ENCODE measurements at places on chromosomes 3 and 15. TPM values are rescaled to one million over a fixed set of nuclear protein-coding genes. Genes with fewer than 3 reads are reported as not detected.
A peak's percentile ranks its signal among the peaks of the same experiment; 100 is the strongest.

GRCh38 chr3:151117047-151117446 lies 31.6 kb downstream of the MED12L start:
- no peak for DNase-seq

DNA sequence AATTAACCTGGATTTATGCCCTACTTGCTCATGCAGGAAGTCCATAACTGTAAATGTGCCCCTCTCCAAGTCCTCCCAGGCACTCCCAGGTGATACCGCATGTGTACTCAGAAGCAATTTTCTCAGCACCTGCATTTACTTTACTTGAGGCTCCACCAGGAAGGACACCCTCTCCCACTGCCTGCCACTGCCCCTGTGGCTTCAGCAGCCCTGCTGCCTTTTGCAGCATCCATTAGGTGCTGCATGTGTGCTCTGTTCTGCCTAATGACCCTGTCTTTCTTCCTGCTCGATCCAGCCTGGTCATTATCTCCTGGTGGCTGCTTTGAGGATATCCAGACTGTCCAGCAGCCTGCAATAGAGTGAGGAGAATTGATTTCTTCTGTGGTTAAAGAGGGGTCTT lies 107.6 kb upstream of the SEMA6D start:
- DNase-seq = no peak

DNA sequence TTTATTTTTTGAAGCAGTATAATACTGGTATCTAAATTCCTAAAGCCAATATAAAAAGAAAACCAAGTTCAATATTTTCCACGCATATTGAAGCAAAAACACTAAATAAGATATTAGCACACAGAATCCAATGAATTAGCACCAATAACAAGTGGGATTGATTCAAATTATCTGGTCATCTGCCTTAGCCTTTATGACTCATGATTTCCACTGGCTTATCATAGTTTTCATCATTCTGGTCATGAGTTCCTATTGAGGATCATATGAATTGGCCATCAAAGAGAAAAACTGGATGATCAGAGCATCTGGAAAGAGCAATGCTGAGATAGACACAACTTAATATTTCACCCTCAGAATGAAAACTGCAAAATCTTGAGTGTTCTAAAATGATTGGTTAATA lies 809.9 kb downstream of the MCTP2 start:
- no peak for DNase-seq

DNA sequence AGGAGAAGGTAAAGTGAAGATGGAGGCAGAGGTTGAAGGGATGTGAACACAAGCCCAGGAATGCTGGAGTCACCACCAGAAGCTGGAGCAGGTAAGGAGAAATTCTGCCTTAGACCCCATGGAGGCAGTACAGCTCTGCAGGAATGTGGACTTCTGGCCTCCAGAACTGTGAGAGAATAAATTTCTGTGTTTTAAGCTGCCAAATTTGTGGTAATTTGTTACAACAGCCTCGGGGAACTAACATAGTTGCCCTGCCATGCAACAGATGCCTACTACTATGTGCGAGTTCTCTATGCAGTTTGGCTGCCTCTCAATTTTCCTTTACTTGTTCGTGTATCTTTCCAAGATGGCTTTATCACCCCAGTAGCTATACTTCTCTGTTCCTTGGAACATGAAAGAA lies 394.1 kb downstream of the TUSC7 start:
- no peak for DNase-seq

DNA sequence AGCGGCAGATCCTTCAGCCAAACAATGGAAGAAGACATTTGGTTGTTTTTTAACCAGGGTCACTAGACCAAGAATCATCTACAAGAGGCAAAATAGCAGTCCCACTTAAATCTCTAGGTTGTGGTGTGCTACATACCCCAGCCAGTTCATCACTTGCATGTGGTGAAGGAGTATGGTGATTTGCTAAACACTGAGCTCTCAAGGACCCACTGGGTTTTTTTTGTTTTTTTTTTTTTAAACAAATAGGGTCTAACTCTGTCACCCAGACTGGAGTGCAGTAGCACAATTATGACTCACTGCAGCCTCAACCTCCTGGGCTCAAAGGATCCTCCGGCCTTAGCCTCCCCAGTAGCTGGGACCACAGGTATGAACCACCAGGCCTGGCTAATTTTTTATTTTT lies 508.0 kb downstream of the FOXP1 start:
- DNase-seq = no peak

- DNase-seq = no peak
These were observed 31.9 kb downstream of the TRAK1 start for GRCh38 chr3:42123012-42123581.

DNA sequence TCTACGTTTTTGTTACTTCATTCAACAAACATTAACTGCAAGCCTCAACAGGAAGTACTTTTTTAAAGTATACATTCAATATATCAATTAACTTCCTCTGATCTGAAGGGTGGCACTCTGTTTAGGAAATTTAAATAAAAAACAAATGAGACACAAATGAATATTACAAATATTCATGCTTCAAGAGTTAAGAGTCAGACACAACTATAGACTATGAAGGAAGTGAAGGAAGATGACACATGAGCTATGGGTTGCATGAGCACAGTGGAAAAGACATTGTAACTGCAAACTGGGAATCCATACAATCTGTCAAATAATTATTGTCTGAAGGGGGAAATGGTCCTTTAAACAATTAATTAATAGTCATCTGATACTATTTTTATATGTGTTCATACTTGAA lies 26.8 kb upstream of the ALCAM start:
- no peak for DNase-seq

GRCh38 chr3:67192466-67192865 lies 194.4 kb downstream of the KBTBD8 start:
- DNase-seq = no peak

- DNase-seq = no peak
These were observed 44.8 kb upstream of the RAF1 start for GRCh38 chr3:12708584-12709192.

- no peak for DNase-seq
These were observed 231.5 kb downstream of the ALCAM start for GRCh38 chr3:105598042-105598796.

DNA sequence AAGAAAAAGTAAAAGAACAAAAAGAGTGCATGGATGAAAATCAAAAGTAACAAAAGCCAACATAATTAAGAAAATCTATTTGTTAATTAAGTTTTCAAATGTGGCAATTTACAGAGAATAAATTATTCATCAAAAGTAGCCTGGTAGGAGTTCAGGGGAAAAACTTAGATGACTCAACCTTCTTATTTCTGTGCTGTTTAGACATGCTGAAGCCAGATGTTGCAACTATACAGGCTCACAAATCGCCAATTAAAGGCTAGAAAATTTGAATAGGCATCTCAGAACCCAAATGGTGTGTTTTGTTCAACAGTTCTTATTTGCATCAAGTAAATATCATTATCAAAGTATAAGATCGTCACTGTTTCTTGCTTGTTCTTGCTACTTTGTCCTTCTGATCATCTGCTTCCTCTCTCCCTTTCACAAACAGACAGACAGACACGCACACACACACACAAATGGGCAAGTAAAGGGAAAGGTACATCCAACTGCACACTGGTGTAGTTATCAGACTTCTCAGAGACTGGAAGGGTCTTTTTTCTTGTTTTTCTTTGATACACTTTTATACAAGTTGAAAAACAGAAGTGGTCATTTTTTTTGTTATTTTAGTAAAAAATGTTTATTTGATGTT lies 572.2 kb downstream of the MECOM start:
- DNase-seq = no peak

- DNase-seq = peak; percentile 66
These were observed 348.6 kb downstream of the PLCL2 start for GRCh38 chr3:17233398-17233800.

DNA sequence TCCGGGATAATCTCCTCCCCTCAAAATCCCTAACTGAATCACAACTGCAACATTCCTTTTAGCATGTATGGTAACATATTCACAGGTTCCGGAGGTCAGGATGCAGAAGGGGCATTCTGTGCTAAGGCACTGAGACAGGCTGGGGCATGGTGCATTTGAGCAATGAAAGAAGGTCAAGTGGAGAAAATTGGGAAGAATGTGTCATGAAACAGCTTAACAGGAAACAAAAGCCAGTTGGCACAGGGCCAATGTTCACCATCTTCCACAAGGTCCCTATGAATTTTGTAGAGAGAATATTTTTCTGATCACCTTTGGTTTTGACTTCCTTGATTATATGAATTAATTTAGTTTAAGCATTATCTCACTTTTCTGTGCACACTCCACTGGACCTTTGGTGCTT lies 587.7 kb upstream of the NR2F2 start:
- DNase-seq = no peak

DNA sequence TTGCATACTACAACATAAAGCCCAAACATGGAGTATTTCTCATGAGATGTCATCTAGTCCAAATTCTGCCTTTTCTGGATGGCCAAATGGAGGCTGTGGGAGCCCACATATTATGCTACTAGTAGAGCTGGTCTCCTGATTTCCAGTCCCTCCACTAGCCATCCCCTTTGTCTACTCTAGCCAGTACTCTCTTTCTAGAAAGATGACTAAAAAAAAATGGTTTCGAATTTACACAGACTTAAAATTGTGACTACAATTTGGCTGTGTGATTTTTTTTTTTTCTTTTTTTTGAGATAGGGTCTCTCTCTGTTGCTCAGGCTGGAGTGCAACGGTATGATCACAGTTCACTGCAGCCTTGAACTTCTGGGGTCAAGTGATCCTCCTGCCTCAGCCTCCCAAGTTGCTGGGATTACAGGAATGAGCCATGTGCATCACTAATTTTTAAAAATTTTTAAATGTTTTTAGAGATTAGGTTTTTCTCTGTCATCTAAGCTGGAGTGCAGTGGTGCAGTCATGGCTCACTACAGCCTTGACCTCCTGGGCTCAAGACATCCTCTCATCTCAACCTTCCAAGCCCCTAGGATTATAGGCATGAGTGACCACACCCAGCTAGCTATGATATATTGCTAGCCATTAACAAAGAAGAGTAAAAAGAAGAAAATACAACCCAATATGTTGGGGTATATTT lies 273.9 kb downstream of the ADAMTSL3 start:
- DNase-seq = no peak

DNA sequence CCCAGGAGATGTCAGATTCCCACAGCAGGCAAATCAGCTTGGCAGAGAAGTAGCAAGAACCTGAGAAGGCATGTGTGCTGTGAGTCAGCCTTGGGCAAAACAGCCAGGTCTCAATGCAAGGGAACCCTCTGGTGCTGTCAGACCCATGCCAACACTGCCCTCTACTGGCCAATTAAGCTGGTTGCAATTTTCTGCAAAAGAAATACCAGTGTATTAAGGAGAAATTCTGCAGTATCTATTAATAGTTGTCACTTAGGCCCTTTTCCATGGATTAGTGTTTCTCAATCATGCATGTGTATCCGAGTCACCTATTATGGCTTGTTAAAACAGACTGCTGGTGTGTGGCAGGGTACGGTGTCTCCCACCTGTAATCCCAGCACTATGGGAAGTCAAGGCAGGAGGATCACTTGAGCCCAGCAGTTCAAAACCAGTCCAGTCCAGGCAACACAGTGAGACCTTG lies 26.2 kb downstream of the MAP4 start:
- peak; percentile 91 for DNase-seq

- DNase-seq = no peak
These were observed 1.4 kb upstream of the IGDCC4 start for GRCh38 chr15:65423976-65424679.

GRCh38 chr3:194142156-194142910 lies 6.4 kb downstream of the HES1 start:
- no peak for DNase-seq

DNA sequence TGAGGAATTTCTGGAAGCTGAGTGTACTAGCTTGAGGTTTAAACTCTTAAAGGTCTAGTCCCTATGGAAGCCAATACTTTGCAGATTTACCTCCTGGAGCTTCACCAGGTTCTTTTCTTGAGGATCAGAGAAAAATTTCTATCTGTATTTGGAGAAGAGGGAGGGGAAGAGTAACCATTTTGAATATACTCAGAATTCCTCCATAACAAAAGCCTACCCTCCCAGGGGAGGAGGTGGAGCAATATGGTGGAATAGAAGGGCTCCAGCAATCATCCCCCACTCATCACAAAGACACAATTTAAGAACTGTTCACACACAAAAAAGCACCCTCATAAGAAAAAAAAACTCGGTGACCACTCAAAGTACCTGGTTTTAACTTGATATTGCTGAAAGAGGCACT lies 36.0 kb upstream of the PEX5L start:
- no peak for DNase-seq

DNA sequence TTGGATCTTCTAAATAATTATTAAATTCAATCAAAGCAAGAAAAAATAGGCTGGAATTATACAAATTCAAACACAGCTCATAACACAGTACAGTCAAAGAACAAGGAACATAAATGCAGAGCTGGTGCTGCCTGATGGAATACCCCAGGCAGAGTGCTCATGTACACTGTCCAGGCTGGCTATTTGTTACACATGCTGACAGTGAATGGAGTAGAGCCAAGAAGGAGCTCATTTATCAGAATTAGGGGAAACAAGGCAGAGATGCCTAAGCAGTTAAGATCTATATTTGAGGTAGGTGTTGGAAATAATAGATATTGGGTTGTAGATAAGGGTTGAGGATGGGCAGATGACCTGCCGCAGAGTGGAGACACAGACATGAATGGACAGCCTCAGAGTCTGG lies 788.2 kb upstream of the ARPP21 start:
- DNase-seq = no peak

DNA sequence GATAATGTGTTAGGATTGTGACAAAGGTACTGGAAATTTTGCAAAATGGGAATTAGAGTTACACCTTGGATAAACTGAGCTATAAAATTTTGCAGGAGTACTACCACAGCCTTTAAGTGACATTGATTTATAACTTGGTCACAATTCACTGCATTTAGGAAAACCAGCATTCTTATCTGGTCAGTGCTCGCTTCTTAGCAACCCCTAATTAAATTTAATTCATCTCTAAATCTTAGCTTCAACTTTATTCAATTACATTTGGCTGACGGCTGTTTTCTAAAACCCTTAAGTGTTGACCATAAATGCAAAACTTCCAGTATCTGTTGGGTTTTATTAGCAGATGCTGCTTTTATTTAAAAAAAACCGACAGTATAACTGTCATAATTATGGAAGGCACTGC lies 31.3 kb downstream of the TFRC start:
- DNase-seq = peak; percentile 37

NCEH1 gene
- total RNA-seq = 43.6 TPM

CHRNA7 gene
- total RNA-seq = 1.6 TPM

ROPN1B gene
- total RNA-seq = not detected

BRK1 gene
- 130 TPM for total RNA-seq

P2RY14 gene
- total RNA-seq = 2.4 TPM

TTLL13 gene
- total RNA-seq = 0.54 TPM

ARGFX gene
- total RNA-seq = not detected

IFT122 gene
- 59.2 TPM for total RNA-seq

SLC30A4 gene
- total RNA-seq = 7.4 TPM

RPP25 gene
- total RNA-seq = 7.2 TPM

GHSR gene
- total RNA-seq = not detected

CCK gene
- total RNA-seq = not detected

RPL29 gene
- total RNA-seq = 785 TPM

ABI3BP gene
- 160 TPM for total RNA-seq

ZNF148 gene
- 74.4 TPM for total RNA-seq

HRG gene
- total RNA-seq = 0.35 TPM

NR1D2 gene
- 49.3 TPM for total RNA-seq

Measured in kidney (tissue), 22 donors.